ENCODE measurements at places on chromosomes 7 and 10. TPM values are rescaled to one million over a fixed set of nuclear protein-coding genes. Genes with fewer than 3 reads are reported as not detected.

DNA sequence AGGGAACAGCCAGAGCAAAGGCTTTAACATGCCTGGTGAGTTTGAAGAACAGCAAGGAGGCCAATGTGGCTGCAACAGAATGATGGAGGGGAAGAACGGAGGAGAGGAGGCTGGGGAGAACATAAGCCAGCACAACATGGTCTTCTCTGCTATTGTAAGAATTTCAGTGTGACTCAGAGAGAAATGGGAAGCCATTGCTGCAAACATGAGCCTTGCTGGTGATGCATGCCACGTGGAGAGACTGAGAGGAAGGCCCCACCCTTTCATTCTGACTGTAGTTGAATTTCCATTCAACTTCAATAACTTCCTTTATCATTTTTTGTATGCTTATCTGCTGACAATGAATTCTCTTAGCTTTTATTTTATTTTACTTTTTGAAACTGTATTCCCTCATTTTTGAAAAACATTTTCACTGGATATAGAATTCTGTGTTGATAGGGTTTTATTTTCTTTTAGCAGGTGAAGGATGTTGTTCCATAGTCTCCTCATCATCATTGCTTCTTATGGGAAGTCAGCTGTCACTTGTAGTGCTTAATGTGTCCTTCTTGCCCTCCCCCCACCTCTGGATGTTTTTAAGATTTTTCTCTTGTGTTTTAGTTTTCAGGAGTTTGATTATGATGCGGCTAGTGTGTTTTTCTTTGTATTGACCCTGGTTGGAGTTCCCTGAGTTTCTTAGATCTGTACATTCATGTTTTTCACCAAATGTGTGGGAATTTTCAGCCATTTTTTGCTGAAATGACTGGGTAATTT lies 46.4 kb upstream of the LEP start:
- no peak overlapping the region for H3K27ac ChIP-seq
- no peaks in the 10 kb centered on the region for H3K4me1 ChIP-seq
- no peaks in the 10 kb centered on the region for H3K36me3 ChIP-seq
- H3K27me3 ChIP-seq, result no peaks in the 10 kb centered on the region
- no peak for DNase-seq

GRCh38 chr7:90580051-90580450 lies 16.1 kb upstream of the CDK14 start:
- H3K4me1 ChIP-seq, result no peaks in the 10 kb centered on the region
- H3K27me3 ChIP-seq, result no peaks in the 10 kb centered on the region
- H3K4me3 ChIP-seq, result no peak overlapping the region
- H3K36me3 ChIP-seq, result no peaks in the 10 kb centered on the region

DNA sequence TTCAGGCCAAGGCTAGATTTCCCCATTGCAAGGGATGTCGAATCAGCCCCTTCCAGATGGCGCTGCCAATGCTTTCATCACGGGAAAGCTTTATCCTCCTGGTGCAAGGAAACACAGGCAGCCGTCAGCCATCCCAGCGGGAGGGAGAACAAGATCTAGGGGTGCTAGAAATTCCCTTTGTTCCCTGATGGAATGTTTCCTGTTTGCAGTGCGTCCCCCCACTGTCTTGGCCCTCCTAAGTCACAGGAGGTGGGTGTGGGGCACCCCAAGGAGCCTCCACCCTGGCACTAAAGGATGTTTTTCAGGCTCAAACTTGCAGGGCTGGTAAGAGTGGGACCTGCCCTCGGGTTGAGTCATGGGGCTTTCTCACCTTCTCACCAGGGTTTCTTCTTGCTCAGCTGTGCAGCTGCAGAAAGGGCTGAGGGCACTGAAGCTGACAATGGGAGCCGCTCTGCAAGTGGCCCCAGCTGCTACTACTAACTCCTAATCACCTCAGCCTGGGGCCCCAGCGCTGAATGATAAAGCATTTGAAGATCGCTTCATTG lies 103.6 kb downstream of the PRPF18 start:
- H3K27me3 ChIP-seq, result no peaks in the 10 kb centered on the region
- no peak for DNase-seq
- no peak overlapping the region for H3K4me3 ChIP-seq
- no peak overlapping the region for H3K27ac ChIP-seq
- H3K4me1 ChIP-seq, result peaks cover 24% of the 10 kb centered on the region
- no peaks in the 10 kb centered on the region for H3K36me3 ChIP-seq

- H3K4me1 ChIP-seq, result peaks cover under 1% of the 10 kb centered on the region
- H3K27me3 ChIP-seq, result no peaks in the 10 kb centered on the region
- H3K27ac ChIP-seq, result no peak overlapping the region
- no peak for DNase-seq
- H3K36me3 ChIP-seq, result peaks cover 10% of the 10 kb centered on the region
Observed at GRCh38 chr7:30157204-30157603, 22.4 kb downstream of the MTURN start.

GRCh38 chr10:130189608-130190054 lies 53.4 kb downstream of the GLRX3 start:
- DNase-seq, result no peak
- no peaks in the 10 kb centered on the region for H3K27me3 ChIP-seq
- H3K27ac ChIP-seq, result no peak overlapping the region

GRCh38 chr7:28524978-28525377 lies 112.7 kb downstream of the CREB5 start:
- no peak overlapping the region for H3K27ac ChIP-seq
- H3K27me3 ChIP-seq, result no peaks in the 10 kb centered on the region
- H3K36me3 ChIP-seq, result no peaks in the 10 kb centered on the region
- H3K4me3 ChIP-seq, result no peak overlapping the region
- DNase-seq, result no peak

GRCh38 chr10:34869135-34869836 lies 54.2 kb upstream of the PARD3 start:
- H3K27ac ChIP-seq, result no peak overlapping the region
- H3K4me1 ChIP-seq, result peaks cover 8% of the 10 kb centered on the region
- H3K4me3 ChIP-seq, result no peak overlapping the region
- H3K27me3 ChIP-seq, result no peaks in the 10 kb centered on the region

- no peaks in the 10 kb centered on the region for H3K36me3 ChIP-seq
- H3K27ac ChIP-seq, result no peak overlapping the region
- H3K4me3 ChIP-seq, result no peak overlapping the region
- DNase-seq, result no peak
- no peaks in the 10 kb centered on the region for H3K27me3 ChIP-seq
Observed at GRCh38 chr7:132392713-132393112, 183.6 kb downstream of the PLXNA4 start.

GRCh38 chr10:86062647-86063145 lies 303.9 kb downstream of the GRID1 start:
- no peaks in the 10 kb centered on the region for H3K36me3 ChIP-seq
- H3K27ac ChIP-seq, result no peak overlapping the region
- H3K4me1 ChIP-seq, result no peaks in the 10 kb centered on the region
- no peaks in the 10 kb centered on the region for H3K27me3 ChIP-seq
- no peak overlapping the region for H3K4me3 ChIP-seq

DNA sequence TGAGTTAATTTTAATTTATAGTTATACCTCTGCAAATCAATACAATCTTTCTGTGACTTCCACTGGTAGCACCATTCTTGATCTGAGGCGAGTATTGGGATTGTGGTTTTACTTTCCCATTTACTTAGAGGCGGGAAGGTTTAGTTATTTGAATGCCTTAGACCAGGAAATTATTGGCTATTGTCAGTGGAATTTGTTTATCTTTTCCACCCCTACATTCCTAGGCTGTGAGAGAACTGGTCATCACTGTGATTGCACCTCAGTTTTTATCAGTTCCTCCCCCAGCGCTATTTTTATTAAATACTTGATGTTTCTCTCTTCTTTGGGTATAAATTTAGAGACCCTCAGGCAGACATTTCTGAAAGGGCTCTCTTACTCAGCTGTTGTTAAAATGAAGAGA lies 29.9 kb downstream of the CDK14 start:
- DNase-seq, result no peak
- H3K36me3 ChIP-seq, result no peaks in the 10 kb centered on the region
- H3K27ac ChIP-seq, result no peak overlapping the region
- peaks cover 10% of the 10 kb centered on the region for H3K4me1 ChIP-seq
- H3K4me3 ChIP-seq, result no peak overlapping the region
- H3K27me3 ChIP-seq, result no peaks in the 10 kb centered on the region

DNA sequence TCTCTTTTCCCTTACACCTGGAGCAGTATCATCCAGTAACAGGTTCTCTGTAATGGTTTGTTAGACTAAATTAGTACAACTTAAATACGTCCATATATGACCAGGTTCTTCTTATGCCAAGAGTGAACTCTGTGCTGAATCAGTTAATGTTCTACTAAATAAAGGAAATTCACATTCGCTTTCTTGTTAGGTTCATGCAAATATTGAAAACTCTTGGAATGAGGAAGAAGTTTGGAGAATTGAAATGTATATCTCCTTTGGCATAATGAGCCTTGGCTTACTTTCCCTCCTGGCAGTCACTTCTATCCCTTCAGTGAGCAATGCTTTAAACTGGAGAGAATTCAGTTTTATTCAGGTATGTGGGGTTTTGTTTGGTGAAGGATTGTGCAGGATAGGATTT lies 15.3 kb upstream of the CFAP69 start:
- H3K4me3 ChIP-seq, result no peak overlapping the region
- H3K27me3 ChIP-seq, result no peaks in the 10 kb centered on the region
- no peaks in the 10 kb centered on the region for H3K36me3 ChIP-seq

- no peak overlapping the region for H3K27ac ChIP-seq
- no peak overlapping the region for H3K4me3 ChIP-seq
- no peaks in the 10 kb centered on the region for H3K36me3 ChIP-seq
Observed at GRCh38 chr7:104795616-104796398, 218.2 kb upstream of the KMT2E start.

FAM241B gene
- total RNA-seq, result 0.98 TPM

HOXA11 gene
- 9.8 TPM for total RNA-seq

SLC16A9 gene
- 3.7 TPM for total RNA-seq

ATG9B gene
- total RNA-seq, result 34.1 TPM

WDFY4 gene
- total RNA-seq, result 6.4 TPM

Measured in vagina (tissue), 2 donors.